Thymus (tissue), 14 donors: ENCODE measurements at places on chromosomes 3 and 15. TPM values are rescaled to one million over a fixed set of nuclear protein-coding genes. Genes with fewer than 3 reads are reported as not detected.

Gene UQCC5
- 15.5 TPM for total RNA-seq

Gene CSPG4
- 1.5 TPM for total RNA-seq

Gene CNTN3
- 2.1 TPM for total RNA-seq

Gene IL5RA
- total RNA-seq: 0.85 TPM

Gene RHO
- 0.05 TPM for total RNA-seq

Gene GXYLT2
- total RNA-seq: 6.6 TPM

Gene CILP
- 0.85 TPM for total RNA-seq

Gene LMAN1L
- not detected for total RNA-seq

Gene HYAL1
- 0.09 TPM for total RNA-seq

Gene DUOXA1
- total RNA-seq: 0.24 TPM

Gene RARRES1
- total RNA-seq: 2.4 TPM

Gene CCDC13
- total RNA-seq: 0.94 TPM
